Amniotic epithelial cell (primary cell): ENCODE measurements at places on chromosomes 4 and X.

DNA sequence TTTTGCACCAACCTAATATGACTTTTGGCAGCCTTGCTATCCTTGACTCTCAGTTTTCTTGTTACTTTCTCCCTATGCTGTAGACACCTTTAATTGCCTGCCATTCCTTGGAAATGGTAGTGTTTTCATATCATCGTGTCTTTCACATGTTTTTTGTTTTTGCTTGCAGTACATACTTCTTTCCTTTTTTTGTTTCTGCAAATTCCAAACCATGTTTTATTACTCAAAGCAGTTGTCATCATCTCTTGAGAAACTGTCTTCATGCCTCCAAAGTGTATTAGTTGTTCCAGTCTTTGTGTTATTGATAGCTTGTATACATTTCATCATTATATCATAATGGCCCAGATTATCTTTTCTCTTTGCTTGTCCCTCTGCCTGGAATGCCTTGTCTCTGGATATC, 57.1 kb downstream of the PDLIM5 start:
- peak; percentile 59 for DNase-seq

DNA sequence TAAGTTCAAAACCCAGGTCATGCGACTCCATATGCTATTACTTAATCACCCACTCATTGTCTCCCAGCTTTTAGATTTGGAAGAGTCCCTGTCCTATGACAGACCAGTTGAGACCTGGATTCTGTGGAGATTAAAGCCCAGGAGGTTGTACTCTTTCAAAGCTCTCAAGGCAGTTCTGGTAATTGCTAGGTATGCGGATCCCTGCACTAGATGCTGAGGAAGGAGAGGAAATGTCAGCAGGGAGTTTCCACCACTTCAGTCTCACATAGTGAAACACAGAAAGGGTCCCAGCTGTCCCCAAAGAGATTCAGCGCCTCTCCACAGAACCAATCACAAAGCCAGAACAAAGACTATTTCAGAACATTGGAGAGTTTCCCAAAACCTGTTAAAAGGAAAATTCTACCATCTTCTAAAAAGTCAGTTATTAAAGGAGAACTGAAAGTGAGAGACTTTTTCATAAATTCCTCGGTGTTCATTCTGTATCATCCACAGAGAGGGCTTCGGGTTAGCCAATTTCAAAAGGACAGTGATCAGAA, 53.4 kb downstream of the IRF2 start:
- DNase-seq: no peak

DNA sequence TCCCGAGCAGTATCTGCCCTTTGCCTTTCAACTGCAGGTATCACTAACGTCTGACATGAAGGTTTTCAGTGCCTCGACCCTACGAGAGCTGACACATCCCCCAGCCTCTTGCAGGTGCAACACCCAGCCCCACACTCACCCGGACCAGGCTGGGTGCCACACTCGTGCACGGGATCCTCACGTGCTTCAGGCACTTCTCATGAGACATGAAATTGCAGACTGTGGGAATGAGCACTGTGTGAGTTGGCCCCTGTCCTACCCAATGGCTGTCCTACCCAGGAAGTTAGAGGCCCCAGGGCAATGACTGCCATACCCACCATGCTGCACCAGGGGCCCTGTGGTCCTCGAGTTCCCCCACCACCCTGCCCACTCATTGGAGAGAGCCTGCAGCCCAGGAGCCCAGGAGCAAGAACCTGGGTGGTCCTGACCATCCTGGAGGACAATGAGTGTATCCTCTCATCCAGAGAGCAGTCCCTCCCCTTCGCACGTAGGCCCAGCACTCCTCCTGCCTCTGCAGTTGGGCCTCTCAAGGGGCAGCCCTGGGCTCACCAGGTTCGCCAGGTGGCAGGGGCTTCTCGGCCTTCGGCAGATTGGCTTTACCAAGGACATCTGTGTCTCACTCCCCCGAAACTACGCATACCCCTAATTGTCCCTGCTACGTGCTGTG, 2.4 kb downstream of the DGKQ start:
- no peak for DNase-seq

DNA sequence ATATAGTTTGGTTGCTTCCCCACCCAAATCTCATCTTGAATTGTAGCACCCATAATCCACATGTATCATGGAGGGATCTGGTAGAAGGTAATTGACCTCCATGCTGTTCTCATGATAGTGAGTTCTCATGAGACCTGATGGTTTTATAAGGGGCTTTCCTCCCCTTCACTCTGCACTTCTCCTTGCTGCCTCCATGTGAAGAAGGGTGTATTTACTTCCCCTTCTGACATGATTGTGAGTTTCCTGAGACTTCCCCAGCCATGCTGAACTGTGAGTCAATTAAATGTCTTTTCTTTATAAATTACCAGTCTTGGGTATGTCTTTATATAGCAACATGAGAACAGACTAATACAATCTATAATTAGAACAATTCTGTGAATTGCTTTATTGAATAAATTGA, 11.9 kb upstream of the DCAF4L1 start:
- DNase-seq: no peak

DNA sequence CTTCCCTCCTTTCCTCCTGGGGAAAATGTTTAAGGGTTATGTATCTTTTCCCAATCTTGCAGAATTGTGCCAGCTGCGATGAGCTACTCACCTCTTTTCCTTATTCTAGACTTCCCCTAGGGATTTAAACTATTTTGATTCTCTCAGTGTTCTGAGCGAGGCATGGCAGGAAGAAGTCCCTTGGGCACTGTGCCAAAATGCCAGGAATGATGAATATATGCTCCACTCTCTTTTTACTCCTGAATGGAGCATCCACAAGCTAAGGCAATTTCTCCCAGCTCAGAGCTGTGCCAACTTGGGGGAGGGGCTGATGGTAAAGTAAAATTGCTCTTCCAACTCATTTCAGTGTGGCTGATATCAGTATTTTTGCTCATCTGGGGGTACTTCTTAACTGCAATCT, 4.0 kb upstream of the C4orf17 start:
- DNase-seq: no peak

DNA sequence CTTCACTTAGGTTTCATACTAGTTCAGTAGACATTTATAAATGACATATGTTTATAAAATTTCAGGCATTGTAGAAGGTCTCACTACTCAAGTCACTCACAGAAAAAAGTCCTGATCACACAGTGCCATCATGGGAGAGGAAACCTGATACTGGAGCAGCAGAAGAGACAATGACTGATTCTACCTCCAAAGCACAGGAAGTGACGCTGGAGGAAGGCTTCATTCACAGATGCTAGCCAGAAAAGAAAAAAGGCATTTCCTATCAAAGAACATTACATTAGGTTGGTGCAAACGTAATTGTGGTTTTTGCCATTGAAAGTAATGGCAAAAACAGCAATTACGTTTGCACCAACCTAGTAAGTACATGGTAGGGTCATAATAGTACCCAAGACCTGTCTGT, 79.5 kb downstream of the RASGEF1B start:
- DNase-seq: no peak

- DNase-seq: no peak
Measured at GRCh38 chr4:46817806-46818205, 91.2 kb downstream of the COX7B2 start.

DNA sequence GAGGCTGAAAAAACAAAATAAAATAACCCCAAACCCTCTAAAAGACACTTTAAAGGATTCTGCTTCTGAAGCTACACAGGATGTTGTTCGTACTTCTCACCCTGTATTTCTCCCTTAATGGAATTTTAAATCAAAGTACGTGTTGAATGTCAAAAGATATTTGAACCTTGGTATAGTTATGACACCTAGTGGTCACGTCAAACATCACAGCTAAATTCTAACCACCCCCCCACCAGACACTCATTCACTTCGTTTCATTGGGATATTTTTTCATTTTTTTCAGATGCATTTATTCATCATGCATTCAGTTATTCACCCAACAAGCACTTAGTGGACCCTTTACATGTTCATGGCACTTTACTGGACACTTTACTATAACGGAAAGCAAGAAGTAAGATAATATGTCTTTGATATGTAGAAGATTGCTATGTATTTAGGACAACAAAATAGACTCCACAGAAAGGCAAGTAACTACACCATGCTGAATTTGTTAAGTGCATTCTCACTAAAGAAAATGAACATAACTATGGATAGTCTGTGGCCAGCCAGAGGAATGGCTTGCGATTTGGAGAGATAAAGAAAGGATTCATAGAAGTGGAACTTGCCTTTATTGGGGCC, 62.5 kb upstream of the GPR174 start:
- DNase-seq: peak; percentile 14

DNA sequence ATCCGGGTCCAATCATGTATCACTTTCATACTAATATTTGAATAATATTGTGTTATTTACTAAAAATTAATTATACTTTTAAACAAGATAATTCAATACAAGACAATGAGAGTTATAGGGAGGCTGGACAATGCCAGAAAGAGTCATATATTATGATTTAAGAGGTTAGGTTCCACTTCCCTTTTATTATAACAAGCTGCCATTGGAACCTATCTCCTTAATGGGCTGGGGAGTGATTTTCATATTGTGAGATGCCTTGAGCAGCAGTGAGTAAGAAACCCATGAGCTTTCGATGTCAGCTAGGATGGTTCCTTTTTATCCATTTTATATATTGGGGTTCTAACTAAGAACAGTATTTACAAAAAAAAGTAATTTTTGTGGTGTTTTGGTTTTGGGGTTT, 91.8 kb downstream of the MAB21L2 start:
- DNase-seq: no peak

- DNase-seq: no peak
Measured at GRCh38 chr4:152334931-152335330, 201.0 kb downstream of the FBXW7 start.

- DNase-seq: peak; percentile 89
Measured at GRCh38 chr4:57147335-57148060, 37.3 kb upstream of the IGFBP7 start.

- no peak for DNase-seq
Measured at GRCh38 chr4:26360864-26361263, 40.0 kb downstream of the RBPJ start.

DNA sequence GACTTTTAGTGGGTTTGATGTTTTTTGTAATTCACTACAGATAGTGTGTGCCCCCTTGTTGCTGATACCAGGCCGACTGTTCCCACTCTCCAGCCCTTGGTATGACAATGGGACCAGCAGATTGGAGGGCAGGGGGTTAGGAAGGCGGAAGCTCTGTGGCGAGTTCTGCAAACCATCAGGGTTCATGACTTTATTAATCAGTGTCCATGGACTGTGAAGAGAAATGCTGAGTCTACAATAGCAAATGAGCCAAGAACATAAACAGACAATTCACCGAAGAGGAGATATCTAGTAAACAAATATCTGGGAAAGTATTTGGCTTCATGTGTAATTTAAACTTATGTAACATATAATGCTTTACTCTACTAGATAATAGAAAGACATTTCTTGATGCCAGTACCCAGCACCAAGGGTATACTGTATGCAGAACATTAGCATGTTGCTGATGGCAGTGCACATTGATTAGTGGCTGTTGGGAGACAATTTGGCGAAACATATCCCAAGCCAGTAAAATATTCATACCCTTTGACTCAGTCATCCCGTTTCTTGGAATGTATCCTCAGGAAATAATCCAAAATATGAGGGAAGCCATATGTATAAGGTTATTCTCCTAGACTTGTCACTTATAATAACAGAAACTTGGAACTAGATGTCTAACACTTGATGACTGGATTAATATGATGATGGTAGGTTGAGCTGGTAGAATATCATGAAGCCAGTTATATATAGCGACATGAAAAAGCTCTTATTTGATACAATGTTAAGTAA, 169.4 kb downstream of the PTTG2 start:
- no peak for DNase-seq
